Fibroblast of gingiva (primary cell): ENCODE measurements at places on chromosomes 2 and 18.

DNA sequence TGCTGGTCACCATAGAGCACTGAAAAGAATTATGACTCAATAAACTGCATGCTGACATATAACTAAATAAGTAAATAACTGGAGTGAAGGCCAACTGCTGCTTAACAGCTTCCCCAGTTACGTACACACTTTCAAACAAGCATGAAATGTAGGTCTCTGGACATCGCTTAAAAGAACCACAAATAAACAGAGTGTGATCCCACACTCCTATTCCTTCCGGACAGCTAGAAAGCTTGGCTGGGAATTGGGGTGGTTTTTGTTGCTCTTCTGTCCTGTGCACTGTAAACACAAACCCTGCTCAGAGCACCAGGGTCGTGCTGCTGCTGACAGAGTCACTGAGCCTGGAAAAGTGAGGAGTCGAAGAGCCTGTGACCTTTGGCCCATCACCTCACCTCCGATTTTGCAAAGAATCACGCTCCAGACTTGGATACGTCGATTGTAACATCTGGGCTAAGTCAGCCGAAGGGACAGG, 162.7 kb upstream of the NT5C1B start:
- peak; percentile 73 for DNase-seq

DNA sequence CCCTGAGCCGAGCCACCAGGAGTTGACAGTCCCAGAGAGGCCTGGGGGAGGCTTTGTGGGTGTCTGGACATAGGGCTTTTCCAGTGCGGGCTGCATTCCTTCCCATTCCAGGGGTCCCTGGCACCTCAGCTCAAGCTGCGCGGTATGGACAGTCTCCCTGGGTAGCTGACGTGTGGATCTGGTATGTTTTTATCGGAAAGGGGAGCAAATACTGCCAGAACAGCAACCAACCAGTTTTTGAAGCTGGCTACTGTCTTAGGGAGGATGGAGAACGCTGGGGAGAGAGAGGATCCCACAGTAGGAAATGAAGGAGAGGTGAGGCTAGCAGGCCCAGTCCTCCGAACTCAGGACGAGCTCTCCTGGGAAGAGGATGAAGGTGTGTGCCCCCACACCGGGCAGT, 103.8 kb upstream of the APCDD1 start:
- no peak for DNase-seq

DNA sequence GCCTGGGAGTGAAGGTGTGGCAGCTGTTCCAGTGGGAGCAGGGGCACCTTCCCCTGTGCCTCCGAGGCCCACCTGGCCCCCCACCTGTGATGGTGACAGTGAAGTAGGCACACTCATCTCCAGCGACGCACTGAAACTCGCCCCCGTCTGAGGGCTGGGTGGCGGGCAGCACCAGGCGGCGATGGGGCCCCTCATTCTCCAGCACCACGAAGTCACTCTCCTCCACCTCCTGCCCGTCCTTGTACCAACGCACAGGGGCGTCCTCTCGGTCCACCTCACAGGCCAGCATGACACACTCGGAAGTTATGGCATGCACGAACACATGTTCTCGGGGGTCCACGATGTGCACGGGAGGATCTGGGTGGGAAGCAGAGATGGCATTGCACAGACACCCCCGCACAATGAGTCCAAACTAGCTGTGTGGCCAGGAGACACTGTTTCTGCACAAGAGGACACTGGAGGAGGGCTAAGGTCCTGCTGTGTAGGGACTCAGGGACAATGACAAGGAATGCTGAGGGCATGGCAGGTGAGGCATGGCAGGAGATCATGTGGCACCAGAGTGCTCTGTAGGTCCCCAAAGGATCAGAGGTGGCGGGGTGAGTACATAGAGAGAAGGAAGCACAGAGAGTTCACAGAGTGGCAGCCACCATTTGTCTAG, 7.9 kb downstream of the OBSL1 start:
- no peak for DNase-seq

- no peak for DNase-seq
Observed at GRCh38 chr2:121092095-121092494, 192.9 kb downstream of the TFCP2L1 start.

- no peak for DNase-seq
Observed at GRCh38 chr2:30195016-30195415, 36.3 kb upstream of the LBH start.
